ENCODE measurements at places on chromosomes 11 and 22. TPM values are rescaled to one million over a fixed set of nuclear protein-coding genes. Genes with fewer than 3 reads are reported as not detected.

DNA sequence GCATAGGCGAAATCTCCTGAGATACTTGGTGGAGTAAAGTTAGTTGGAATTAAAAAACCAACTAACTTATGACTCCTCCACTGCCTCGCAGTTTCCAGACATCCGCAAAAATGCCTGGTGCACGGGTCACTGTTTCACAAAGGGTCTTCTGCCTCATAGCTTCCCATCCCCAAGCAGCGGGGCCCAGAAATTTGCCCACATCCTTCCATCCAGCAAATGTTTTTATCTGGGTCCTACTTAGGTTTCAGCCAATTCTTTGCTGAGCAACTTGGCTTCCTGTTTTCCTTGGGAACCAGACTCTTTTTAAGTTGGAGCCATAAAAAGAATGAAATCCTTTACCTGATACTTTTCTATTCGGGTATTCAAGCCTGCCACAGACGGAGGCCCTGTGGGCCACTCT is 36.2 kb downstream of the FZD4 start:
- peak; percentile 76 for DNase-seq

DNA sequence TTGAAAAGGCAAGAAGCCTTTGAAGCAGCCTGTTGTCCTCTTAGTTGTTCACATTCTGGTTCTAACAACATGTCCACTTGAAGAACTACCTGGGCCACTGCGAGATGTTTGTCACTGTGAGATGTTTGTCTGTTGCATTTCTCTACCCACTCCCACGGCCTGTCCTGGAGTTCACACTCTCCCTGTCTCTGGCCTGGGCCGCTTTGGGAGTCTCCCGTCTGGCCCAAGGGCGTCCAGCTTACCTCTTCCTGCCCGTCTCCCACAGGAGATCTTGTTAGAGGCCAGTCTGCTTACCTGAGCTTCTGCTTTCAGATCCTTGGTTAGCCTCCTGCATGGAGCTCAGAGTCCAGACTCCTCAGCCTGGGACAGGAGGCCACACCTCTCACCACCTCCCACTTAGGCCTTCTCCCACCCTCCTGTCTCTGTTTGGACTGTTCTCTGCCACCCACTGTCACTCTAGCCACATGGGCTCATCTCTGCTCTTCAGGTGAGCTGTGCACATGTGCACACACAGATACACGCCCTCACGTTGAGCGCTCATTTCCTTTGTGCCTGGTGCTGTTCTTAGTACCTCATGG is 66.0 kb downstream of the TBC1D22A start:
- no peak for DNase-seq

DNA sequence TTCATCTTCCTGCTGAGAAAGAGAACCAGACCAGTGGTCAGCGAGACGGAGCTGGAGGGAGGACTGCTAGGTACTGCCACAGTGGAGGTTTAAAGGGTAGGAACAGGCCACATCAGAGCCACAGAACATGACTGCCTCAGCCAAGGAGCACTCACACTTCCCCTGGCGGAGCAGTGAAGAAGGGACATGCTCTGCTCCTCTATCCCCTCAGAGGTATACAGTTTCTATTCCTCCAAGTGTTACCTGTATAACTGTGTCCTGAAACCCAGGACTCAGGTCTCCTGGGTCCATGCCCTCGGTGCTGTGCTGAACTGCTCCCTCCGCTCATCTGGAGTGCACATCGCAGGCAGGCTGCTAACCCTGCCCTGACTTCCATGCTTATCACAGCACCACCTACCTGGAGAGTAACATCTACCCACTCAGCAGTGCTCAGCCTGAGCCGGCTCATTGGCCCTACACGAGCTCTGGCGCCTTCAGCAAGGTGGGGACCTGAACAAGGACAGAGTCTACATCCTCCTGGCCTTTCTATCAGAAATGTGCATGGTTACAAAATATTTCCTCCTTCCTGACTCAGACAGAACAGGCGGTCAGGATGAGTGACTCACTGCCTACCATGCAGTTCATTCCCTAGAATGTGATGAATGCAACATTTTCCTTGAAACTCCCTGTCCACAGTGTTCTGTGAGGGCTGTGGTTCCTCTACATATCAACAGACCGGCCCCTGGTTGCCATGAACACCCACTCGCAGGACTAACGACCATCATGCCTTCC is 52.9 kb downstream of the C11orf58 start:
- DNase-seq = peak; percentile 96

GRCh38 chr11:116510166-116510565 is 262.6 kb downstream of the BUD13 start:
- no peak for DNase-seq

- peak; percentile 88 for DNase-seq
Observed at GRCh38 chr11:95512682-95513081, 276.9 kb downstream of the FAM76B start.

GRCh38 chr11:17915500-17916143 is 97.2 kb downstream of the SERGEF start:
- DNase-seq = peak; percentile 9

DNA sequence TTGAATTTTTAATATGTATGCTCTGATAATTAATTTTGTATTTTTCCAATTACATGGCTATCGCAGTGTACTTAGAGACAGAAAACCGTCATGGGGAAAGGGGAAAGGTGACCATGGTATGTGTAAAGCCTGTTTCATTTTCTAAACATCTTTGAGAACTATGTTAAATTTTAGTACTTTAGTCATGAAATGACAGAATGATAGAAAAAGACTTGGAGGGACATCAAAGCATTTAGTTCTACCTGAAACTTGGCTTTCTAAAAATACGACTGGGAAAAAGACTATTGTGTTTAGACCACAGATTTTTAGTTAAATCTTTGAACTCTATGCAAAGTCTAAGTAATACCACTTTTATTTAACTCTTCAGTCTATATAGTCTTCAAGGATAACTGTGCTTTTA is 54.1 kb downstream of the MAML2 start:
- no peak for DNase-seq

- DNase-seq = no peak
Observed at GRCh38 chr11:69825941-69826340, 6.7 kb upstream of the FGF3 start.

The SCN3B gene
- 1.9 TPM for total RNA-seq

The MIOX gene
- 0.91 TPM for total RNA-seq

The RFPL3 gene
- total RNA-seq = not detected

The UPK3A gene
- total RNA-seq = not detected

The HORMAD2 gene
- not detected for total RNA-seq

The OR51I1 gene
- total RNA-seq = not detected

The ELFN2 gene
- 2.8 TPM for total RNA-seq

The TBX1 gene
- total RNA-seq = 6.8 TPM

The TSPAN32 gene
- total RNA-seq = not detected

Measured in astrocyte (in vitro differentiated cells and primary cell).